ENCODE measurements at places on chromosomes 11 and 22. TPM values are rescaled to one million over a fixed set of nuclear protein-coding genes. Genes with fewer than 3 reads are reported as not detected.

- no peak for DNase-seq
Measured at GRCh38 chr11:75369560-75370255, 18.2 kb upstream of the ARRB1 start.

The SLC39A13 gene
- total RNA-seq: 83.8 TPM

The PPP1R14B gene
- total RNA-seq: 185 TPM

- DNase-seq: no peak
Measured at GRCh38 chr11:34203377-34203871, 98.0 kb downstream of the NAT10 start.

- DNase-seq: no peak
Measured at GRCh38 chr11:128520888-128521681, 66.3 kb downstream of the ETS1 start.

DNA sequence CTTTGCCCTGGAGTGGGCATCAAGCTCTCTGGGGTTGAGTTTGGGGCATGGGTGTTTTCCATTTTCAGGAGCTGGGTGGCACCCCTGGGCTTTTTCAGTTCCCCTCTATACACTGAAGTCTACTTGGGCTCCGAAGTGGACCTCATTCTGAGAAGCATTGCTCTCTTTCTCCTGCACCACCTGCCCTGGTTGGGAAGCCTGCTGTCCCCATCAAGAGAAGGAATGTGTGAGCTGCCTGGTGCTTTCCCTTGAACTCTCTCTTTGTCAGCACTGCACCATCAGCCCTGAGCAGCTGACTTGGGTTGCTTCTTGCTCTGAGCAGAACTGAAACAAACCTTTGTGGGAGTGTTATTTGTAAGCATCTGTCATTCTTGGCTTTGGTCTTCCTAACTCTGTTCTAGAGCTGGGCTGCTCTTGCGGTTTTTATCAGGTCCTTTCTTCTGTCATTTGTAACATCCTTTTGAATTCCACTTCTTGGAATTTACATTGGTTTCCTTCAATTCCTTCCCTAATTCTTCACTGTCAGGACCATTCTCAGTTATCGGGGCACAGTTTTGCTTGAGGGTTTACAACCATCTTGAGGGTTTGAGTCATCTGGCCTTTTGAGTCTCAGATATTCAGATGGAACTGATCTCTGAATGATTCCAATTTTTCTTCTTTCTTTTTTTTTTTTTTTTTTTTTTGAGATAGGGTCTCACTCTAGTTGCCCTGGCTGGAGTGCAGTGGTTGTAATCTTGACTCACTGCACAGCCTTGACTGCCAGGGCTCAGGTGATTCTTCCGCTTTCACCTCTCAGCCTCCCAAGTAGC, 20.5 kb downstream of the UBE2L3 start:
- no peak for DNase-seq

The MN1 gene
- 4.7 TPM for total RNA-seq

The GGTLC2 gene
- not detected for total RNA-seq

GRCh38 chr11:115892016-115892415, 387.8 kb upstream of the CADM1 start:
- DNase-seq: no peak

DNA sequence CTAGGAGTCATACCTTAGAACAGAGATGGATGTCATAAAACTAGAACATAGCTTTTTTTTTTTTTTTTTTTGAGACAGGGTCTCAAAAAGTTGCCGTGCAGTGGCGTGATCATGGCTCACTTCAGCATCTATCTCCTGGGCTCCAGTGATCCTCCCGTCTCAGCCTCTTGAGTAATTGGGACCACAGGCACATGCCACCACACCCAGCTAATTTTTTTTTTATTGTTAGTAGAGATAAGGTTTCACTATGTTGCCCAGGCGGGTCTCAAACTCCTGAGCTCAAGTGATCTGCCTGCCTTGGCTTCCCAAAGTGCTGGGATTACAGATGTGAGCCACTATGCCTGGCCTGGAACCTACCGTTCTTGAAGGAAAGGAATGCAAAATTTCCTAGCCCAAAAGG, 8.8 kb upstream of the CEP295 start:
- DNase-seq: no peak

The ADM gene
- 45.9 TPM for total RNA-seq

DNA sequence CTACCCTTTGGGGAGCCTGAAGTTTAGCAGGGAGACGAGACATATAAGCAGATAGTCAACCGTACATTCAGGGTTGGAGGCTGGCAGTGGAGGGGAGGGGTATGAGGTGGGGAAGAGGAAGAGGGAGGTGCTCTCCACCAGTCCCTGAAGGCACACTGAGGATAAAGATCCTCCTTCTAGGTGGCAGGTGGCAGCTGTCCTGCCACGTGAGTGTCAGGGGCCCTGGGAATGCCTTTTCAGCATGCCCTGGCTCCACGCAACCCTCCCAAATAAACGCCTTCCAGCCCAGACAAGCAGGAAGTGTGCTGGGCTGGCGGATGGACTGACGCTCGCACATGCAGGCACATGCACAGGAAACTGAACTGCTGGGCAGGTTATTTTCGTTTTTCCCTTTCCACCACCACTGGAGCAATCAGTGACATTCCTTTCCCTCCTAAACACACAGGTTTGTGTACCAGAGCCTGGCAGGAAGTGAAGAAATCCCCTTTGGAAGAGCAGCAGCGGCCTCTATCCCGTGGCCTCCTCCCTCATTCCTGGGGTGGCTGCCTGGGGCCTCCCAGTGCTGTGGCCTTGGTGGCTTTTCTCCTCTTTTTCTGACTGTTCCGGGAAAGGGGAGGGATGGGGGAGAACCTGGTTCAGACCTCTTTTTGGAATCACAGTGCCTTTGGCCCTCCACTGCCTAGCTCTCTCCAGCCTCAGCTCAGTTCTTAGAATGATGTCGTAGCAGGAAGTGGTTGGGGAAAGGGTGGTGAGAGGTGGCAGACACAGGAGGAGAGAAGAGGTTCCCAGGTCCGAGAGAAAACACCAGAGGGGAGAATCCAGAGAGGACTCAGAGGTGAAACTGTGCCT, 157.0 kb upstream of the TIMP3 start:
- peak; percentile 76 for DNase-seq

DNA sequence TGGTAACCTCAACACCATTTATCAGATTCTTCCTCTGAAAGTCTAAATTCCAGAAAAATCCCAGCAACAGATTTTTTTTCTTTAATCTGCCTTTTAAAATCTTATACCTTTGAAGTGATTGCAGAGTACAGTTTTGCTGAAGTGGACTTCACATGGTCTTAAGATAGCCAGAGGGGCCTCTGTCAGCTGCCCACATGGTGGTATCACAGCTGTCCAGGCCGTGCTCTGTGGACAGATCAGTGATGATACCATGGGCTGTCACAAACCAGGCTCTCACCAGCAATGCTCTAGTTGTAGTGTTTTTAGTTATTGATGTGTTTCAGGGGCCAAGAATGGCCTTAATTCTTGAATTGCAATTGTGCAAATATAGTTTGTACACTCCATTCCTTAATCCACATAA, 44.0 kb downstream of the PARVA start:
- no peak for DNase-seq

GRCh38 chr11:109349276-109350080, 72.5 kb upstream of the C11orf87 start:
- no peak for DNase-seq

DNA sequence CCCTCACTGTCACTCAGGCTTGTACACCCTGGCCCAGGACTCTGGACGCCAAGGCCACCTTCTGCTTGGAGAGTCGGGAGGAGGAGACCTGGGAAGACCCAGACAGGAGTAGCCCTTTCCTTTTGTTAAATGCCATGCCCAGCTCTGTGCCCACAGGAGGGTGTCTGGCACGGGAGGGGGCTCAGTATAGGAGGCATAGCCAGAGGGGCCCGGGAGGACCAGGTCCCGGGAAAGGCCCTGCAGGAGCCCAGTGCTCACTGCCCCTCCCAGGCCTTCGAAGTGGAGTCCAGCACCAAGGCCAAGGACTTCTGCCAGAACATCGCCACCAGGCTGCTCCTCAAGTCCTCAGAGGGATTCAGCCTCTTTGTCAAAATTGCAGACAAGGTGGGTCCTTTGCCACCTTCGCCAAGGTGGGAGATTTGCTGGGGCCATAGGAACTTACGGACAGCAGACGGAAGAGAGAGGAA, 79.0 kb downstream of the MYO7A start:
- no peak for DNase-seq

DNA sequence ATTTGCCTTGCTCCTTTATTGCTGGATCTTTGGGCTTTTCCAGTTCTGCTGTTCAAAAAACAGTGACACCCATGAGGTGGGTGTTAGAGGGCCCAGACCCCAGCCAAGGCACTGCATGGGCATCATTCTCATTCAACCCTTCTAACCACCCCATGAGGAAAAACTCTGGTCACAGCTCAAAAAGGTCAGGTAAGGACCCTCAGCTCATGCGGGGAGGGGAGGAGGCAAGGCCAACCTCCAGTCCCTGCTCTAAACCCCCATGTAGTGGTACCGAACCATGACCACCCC, 7.4 kb downstream of the GNB1L start:
- DNase-seq: no peak

- no peak for DNase-seq
Measured at GRCh38 chr11:61498767-61499341, 9.7 kb upstream of the LRRC10B start.

DNA sequence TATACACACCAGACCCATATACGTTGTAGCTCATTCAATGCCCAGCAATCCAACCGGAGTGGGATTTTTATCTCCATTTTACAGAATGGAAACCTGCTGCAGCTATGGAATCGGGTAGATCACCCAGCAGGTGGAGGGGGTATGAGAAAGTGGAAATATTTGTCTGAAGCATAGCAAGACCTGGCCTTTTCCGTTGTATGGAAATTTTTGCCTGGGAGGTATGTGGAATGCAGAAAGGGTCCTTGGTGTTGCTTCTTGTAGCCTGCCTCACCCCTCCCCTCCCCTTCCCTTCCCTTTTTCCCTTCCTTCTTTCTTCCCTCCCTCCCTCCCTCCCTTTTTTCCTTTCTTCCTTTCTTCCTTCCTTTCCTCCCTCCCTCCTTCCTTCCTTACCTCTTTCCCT, 15.2 kb downstream of the TSPAN18 start:
- no peak for DNase-seq

The ARFGAP3 gene
- 42.0 TPM for total RNA-seq

DNA sequence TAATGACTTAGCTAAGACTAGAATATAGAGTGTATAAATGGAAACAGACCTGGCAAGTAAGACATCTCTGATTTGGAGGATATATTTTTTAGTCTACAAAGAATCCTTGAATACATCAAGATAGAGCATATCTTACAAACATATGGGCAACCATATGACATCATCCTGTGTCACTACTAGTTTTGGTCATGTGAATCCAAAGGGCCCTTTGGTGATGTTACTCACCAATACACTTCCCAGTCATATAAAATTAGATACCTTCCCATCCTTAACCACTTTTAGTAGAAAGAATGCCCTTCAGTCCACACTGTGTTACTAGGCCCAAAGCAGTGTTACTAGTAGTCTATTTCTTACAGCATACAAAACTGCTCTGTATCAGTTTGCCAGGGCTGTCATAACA, 31.6 kb downstream of the GRIA4 start:
- no peak for DNase-seq

The OR52H1 gene
- 0.40 TPM for total RNA-seq

Measured in lung (tissue), 17 donors.